Activated CD4-positive, alpha-beta T cell treated with anti-CD3 and anti-CD28 coated beads for 36 hours (primary cell): ENCODE measurements at places on chromosomes 3 and 15.
A peak's percentile ranks its signal among the peaks of the same experiment; 100 is the strongest.

- DNase-seq, result no peak
Measured at GRCh38 chr3:21989341-21990042, 238.5 kb upstream of the ZNF385D start.

DNA sequence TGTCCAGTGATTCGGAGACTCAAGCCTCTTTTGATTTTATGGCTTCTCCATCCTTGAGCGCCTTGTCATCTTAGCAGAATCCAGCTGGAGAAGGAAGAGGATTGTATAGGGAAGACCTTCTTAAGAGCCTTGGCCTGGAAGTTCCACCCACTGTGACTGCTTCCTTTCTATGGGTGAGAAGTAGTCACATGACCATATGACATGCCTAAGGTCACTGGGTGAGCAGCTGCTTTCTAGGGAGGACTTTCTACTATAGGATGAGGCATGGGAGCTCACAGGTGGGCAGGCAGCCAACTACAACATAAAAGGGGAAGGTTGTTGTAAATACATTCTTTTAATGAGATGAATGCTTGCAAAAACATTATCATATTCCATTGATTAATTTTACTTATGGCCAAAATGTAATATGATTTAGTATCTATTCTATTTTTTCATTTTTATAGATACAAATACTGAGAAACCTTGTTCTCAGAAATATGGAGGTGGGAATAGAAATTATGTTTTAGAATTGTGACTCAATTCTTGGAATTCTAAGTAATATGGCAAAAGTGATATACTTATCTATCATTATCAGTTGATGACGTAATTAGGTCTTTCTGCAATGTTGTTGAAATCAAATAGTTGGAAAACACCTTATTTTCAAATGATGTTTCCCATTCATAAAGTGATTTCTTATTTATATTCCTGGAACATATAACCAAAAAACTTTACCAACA is 53.6 kb upstream of the MINAR1 start:
- DNase-seq, result peak; percentile 5

- no peak for DNase-seq
Measured at GRCh38 chr15:90201944-90202375, 830 bp downstream of the SEMA4B start.

GRCh38 chr15:73756947-73757513 is 3.9 kb upstream of the INSYN1 start:
- no peak for DNase-seq

DNA sequence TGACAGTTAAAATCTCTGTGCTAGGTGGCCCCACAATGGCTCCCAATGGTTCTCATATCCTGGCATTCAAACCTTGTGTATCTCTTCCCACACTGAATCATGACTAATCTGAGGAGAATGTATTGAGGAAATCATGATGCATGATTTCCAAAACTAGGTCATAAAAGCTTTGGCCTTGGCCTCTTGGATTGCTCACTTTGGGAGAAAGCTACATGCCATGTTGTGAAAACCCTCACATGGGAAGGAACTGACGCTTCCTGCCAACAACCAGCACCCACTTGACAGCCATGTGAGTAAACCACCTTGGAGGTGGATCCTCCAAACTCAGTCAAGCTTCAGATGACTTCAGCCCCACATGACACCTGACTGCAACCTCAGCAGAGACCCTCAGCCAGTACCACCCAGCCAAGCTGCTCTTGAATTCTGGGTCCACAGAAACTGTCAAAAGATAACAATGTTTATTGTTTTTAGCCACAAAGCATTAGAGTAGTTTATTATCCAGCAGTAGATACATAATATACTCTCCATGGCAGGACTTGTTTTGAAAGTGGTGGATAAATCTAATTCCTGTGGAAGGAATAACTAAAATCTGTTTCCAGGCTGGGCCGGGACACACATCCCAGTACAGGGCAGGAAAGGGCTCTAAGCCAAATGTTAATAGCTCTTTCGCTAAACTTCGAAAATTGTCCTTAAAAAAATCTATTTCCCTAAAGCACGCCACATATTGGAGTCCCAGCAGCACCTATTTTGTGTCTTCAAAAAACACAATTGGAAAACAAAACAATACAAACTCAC is 1.0 kb upstream of the ZNF620 start:
- peak; percentile 28 for DNase-seq
